ENCODE measurements at places on chromosomes 12 and 14. TPM values are rescaled to one million over a fixed set of nuclear protein-coding genes. Genes with fewer than 3 reads are reported as not detected.

PRH2 gene
- total RNA-seq, result not detected

DNA sequence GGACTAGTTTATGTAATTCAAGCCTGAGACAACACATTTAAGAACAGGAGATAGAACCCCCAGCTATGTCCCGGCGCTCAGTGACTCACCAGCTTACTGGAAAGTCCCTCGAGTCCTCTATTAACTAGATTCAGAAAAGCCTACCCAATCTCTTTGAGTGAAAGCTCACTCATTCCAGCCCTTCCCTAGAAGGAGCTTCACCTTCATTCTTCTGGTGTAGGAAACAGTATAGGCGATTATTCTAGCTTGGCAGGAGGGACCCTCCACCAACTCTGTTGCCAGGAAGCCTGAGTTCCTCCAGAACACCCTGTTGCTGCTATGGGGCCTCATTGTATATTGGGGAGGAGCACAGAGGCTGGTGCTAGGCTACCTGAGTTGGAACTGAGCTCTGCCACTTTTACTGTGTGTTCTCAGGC, 57.2 kb upstream of the AEBP2 start:
- DNase-seq, result no peak

DNA sequence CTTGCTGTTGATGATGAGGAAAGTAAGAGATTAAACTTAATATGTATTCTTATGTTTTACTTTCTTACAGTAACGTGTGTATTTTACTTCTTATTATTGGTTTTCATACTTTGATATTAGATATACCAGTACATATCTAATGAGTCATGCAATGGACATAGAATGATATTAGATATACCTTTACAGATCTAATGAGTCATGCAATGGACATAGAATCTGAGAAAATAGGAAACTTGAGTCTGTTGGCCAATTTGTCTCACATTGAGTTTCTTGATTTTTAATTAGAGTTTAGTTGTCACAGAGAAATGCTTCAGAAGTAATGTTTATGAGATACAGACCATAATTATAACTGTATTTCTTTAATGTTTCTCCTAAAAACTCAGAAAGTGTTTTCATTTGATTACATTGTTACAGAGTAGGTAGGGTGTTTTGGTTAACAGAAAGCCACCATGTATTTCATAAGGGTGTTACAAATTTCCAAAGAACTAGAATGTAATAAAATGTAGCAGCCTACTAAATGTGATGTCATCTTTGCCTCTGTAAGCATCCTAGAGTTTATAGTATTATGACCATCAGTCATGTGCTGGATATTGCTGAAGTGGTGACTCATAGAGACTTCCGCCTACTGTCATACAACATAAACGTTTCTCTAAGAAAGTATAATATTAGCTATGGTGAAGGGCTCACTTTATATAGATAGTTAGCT, 3.0 kb downstream of the GAS2L3 start:
- DNase-seq, result peak; percentile 14

GRCh38 chr12:131783915-131784541, 44.2 kb upstream of the MMP17 start:
- DNase-seq, result peak; percentile 65

GRCh38 chr12:3034067-3034750, 43.0 kb upstream of the TSPAN9 start:
- peak; percentile 76 for DNase-seq

All from hematopoietic multipotent progenitor cell (in vitro differentiated cells).